ENCODE measurements at places on chromosomes 12 and 14.

GRCh38 chr14:36747411-36748184, 85.9 kb downstream of the PAX9 start:
- DNase-seq = no peak

DNA sequence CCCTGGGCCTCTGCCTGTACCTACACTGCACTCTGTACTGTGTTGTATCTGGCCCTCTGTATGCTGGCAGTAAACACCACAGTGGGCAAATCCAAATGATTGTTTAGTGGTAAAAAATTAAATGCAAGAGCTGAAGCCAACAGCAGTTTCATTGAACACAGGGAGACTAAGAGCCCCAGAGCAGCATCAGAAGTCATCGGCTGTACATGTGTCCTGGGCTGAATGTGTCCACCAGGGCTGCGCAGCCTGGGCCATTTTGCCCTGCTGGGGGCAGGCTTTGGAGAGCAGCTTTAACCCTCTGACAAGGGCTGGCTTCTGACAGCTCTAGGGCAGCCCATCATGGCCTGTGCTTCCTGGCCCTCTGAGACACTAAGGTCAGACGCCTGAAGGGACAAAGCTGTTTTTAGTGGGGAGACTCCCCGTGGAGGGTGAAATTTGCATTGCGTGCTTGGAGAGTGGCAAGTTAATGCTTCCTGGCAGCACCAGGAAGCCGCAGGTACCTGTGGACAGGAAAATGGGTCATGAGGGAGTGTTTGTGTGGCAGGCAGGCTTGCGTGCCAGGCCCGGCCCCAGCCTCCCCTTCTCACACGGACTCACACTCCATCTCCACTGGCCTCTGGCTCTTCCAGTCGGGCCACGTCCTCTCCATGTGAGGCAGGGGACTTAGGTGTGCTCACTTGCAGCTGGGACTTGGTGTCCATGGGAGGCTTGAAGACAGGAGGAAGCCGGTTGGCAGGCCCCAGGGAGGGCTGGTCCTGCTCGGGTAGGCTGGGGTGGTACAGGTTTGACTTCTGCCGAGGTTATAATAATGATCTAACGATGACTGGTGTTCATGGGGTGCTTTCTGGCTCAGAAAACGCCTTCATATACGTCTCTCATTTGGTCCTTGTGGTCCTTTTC, 150.1 kb downstream of the TSPAN9 start:
- DNase-seq = no peak

GRCh38 chr12:127980585-127980984, 286.4 kb upstream of the TMEM132C start:
- DNase-seq = no peak

GRCh38 chr14:94125659-94126418, 3.6 kb downstream of the IFI27L2 start:
- DNase-seq = no peak

GRCh38 chr14:105519946-105520698, 6.3 kb upstream of the TMEM121 start:
- no peak for DNase-seq

DNA sequence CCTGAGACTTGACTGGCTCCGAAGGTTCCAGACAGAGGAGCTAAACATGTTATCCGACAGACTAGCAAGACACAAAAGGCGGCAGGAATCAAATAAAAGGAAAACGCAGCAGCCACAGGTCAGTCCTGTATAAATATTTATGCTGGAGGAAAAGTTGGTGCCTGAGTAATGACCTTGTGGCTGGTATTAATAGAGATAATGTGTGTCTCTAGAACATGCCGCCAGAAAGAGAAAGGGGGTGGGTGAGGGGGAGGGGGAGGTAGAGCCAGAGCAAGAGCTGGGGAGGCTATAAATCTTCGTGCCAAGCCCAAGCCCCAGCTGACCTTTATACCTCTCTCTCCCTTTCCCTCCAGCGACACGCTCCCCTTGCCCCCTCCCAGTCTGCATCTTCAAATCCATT, 590.4 kb downstream of the MED13L start:
- no peak for DNase-seq

- no peak for DNase-seq
Observed at GRCh38 chr14:65808390-65808789, 395.9 kb downstream of the FUT8 start.
